Pancreas (tissue), 10 donors: ENCODE measurements at places on chromosomes 7 and 10. TPM values are rescaled to one million over a fixed set of nuclear protein-coding genes. Genes with fewer than 3 reads are reported as not detected.

GRCh38 chr7:130417213-130417612, 23.6 kb downstream of the CEP41 start:
- no peak for DNase-seq

DNA sequence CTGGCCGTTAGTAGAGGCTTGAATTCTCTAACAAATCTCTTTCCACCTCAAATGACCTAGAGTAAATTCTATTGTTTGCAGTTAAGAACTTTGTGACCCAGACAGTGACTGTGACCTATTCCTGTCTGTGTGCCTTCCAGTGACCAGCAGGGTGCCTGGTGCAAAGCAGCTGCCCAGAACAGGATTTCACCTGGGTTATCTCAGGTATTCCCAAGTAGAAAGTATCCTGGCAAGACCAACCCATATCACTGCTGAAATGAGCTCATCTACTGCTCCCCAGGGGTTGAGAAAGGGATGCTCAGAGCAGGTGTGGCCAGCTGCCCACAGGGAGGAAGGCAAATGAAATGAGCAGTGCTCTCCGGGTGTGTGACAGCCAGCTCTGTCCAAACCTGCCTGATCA, 2.1 kb upstream of the MSMB start:
- DNase-seq, result no peak

- DNase-seq, result no peak
Measured at GRCh38 chr10:61542596-61542995, 89.4 kb upstream of the TMEM26 start.

GRCh38 chr10:79159785-79160184, 91.0 kb downstream of the ZMIZ1 start:
- no peak for DNase-seq

GRCh38 chr7:3760651-3761050, 459.6 kb downstream of the SDK1 start:
- no peak for DNase-seq

GRCh38 chr7:127034186-127034806, 218.4 kb downstream of the GRM8 start:
- no peak for DNase-seq

- DNase-seq, result no peak
Measured at GRCh38 chr7:18708204-18708603, 212.7 kb downstream of the HDAC9 start.

DNA sequence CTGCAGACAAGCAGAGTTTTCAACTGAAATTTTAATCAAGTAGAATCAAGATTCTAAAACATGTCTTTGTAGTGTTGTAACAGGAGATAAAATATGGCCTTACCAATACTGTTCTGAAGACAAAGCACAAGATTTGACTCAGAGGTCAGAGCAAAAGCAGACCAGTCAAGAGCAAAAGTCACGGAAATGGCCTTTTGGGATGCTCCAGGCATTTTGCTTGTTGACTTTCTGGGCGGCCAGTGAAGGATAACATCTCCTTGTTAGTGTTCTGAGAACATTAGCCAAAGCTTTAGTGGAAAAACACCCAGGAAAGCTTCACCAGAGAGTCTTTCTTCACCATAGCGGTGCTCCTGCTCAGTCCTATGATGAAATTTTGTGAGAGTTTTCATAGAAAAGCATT, 590.6 kb downstream of the ARL4A start:
- DNase-seq, result no peak

DNA sequence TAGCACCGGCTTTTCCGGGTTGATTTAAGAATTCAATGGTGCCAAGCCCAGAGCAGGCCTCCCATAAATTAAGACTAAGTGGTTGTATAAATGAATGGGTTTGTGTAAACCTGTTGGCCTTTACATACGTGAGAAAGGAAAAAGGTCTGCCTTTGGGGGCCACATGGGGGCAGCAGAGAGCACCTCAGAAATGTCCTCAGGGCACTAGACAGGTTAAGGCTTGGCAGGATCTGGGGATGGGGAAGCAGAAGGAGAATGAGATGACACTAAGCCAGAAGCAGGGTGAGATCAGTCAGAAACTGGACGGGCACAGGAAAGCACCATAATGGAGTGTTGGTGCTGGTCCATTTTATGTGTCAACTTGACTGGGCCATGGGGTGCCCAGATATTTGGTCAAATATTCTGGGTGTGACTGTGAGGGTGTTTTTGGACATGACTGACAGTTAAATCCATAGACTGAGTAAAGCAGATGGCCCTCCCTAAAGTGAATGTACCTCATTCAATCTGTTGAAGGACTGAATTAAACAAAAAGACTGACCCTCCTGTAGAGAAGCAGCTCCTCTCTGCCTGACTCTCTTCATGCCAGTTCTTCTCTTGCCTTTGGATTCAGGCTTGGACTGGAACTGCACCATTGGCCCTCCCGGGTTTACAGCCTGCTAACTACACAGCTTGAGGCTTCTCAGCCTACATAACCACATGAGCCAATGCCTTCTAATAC, 58.9 kb downstream of the FRMPD2 start:
- DNase-seq, result no peak

- DNase-seq, result no peak
Measured at GRCh38 chr7:68604541-68604940, 993.7 kb upstream of the AUTS2 start.

- DNase-seq, result no peak
Measured at GRCh38 chr7:115493381-115493780, 537.2 kb downstream of the TFEC start.

DNA sequence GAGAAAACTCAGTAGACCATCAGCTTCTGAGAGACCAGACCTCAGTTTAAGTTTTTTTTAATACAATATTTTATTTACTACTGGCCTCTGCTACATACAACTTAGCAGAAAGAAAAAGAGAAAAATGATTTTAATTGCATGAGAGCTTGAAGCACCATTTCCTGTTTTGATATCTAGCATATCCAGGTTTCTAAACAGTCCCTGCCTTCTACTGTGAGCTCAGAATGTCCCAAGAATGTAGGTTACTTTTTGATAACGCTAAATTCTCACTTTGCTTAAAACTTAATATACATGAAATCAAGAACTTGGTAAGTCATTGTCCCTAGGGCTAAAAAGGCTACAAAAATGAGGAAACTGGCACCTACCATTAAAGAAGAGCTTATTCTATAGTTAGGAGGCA, 7.0 kb downstream of the TMEM243 start:
- no peak for DNase-seq

- DNase-seq, result no peak
Measured at GRCh38 chr10:107418085-107418806, 253.7 kb upstream of the SORCS1 start.

GRCh38 chr10:95329296-95329695, 38.5 kb upstream of the PDLIM1 start:
- no peak for DNase-seq

GRCh38 chr7:115097175-115097671, 175.3 kb downstream of the MDFIC start:
- DNase-seq, result no peak

CYP2W1 gene
- 0.54 TPM for polyA plus RNA-seq

GPR146 gene
- polyA plus RNA-seq, result 5.4 TPM

FAM25C gene
- polyA plus RNA-seq, result not detected

NRP1 gene
- polyA plus RNA-seq, result 26.0 TPM

GPRIN2 gene
- 12.3 TPM for polyA plus RNA-seq
